Hippocampal formation (tissue), 2 donors: ENCODE measurements at places on chromosomes 4 and X.

- DNase-seq, result no peak
These were observed 138.0 kb upstream of the FAM9B start for GRCh38 chrX:9171841-9172463.

DNA sequence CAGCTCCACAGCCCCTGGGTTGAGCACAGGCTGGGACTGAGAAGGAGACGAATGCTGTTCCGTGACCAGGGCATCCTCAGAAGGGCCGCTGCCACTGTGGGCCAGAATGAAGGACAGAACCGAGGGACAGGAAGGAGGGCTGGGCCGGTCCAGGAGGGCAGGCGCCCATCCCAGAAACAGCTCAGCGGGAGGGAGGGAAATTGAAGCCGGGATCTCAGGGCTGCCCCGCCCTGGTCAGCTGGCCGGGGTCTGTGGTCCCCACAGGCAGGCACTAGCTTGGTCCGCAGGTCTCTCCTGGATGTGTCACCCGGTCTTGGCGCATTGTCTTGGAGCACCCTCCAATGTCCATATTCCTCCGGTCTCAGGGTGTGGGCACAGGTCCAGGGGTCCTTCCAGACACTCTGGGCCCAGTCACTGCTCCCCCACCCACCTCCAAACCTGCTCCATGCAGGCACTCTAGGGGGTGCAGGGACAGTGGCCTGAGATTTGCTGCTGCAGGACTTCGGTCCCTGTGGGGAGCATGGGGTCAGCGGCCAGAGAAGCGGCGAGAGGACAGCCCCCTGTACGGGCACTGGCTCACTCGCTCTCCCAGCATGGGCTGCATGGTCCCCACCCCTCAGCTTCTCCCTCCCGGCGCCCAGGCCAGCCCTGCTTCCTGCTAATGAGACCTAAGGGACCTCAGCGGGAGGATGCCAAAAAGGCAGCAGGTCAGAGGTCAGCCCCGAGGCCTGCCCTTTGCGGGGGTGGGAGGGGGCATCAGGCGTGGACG is 23.9 kb upstream of the MXD4 start:
- no peak for DNase-seq

- no peak for DNase-seq
These were observed 34.0 kb upstream of the UCP1 start for GRCh38 chr4:140602714-140603113.

GRCh38 chr4:113026556-113026955 is 22.9 kb upstream of the ANK2 start:
- no peak for DNase-seq

GRCh38 chr4:89610236-89610635 is 226.7 kb downstream of the SNCA start:
- DNase-seq, result no peak

DNA sequence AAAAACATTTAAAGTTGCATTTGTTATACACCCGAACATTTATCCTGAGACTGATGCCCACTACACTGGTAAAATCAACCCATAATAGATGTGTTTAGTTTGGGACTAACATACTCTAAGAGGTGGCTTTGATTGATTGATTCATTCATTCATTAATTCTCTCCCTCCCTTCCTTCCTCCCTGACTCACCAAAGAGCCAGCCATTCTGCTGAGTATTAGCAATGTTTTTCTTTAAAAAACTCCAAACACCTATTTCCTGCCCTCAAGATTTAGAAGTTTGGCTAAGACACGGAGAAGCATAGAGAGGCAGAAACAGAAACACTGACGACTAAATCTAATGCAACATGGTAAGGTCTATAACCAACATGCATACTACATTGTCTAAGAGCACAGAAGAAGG is 88.9 kb downstream of the RASL11B start:
- no peak for DNase-seq

GRCh38 chr4:1380368-1381151 is 25.7 kb downstream of the NKX1-1 start:
- no peak for DNase-seq

GRCh38 chrX:57367649-57368048 is 81.1 kb downstream of the FAAH2 start:
- peak; percentile 9 for DNase-seq

- no peak for DNase-seq
These were observed 743.5 kb downstream of the ARAP2 start for GRCh38 chr4:35500812-35501211.

- no peak for DNase-seq
These were observed 5.4 kb upstream of the NAA11 start for GRCh38 chr4:79331126-79331876.

- no peak for DNase-seq
These were observed 83.6 kb downstream of the JAKMIP1 start for GRCh38 chr4:6116696-6117285.

DNA sequence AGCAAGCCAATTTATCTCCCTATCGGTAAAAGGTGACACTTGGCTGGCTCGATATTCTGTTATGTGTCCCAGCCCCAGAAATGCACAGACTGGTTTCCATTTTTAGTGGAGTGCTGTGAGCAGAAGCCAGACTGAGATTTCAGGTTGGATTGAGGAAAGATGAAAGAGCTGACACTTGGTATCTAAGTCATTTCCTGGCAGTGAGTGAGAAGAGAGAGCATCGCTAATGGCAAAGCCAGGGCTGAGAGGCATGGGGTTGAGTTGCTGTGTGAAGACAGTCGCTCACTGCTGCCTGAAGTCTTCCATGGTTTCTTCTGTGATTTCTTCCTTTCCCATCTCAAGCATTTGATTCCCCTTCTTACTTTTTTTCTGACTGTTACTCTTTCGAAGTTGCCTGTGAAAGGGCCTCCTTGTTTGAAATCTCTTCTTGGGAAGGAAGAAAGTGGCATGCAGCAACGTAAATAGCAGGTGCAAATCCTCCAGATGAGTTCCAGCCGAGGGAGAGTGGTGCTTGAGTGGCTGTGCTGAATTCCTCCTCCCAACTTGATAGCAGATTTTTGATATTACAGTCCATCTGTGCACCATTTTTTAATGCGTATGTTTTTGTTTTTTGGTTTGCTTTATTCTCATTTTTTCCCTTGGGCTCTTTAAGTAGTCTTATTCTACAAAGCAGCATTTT is 109.2 kb upstream of the LIMCH1 start:
- no peak for DNase-seq

DNA sequence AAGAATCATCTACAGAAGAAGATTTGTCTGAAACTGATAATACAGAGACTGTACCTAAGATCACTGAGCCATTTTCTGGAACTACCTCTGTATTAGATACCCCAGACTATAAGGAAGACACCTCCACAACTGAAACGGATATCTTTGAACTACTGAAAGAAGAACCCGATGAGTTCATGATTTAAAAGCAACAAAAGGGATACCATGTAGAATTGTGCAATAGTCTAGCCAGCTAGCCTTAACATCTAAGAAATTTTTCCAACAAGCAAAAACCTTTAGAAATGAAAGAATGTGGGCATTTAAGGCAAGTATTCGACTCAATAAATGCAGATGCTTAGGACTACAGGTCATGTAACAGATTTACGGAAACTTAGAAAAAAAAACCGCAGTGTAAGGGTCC is 1.3 kb downstream of the CABS1 start:
- DNase-seq, result no peak

DNA sequence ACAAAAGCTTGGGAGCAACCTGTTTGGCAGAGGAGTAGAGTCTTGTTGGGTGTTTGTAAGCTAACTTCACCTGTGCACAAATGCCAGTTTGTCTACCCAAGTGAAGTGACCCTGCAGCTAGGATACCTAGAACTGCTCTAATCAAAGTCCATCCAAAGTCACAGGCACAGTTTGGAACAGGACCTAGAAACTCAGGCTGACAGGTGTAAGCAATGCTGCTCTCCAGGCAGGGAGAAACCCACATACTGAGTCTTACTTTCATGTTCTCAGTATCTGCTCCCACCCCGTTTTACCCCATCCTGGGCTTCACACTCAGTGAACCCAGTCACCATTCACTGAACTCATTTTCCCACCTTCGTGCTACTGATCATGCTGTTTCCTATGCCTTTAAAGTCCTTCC is 40.3 kb downstream of the MAML3 start:
- no peak for DNase-seq

DNA sequence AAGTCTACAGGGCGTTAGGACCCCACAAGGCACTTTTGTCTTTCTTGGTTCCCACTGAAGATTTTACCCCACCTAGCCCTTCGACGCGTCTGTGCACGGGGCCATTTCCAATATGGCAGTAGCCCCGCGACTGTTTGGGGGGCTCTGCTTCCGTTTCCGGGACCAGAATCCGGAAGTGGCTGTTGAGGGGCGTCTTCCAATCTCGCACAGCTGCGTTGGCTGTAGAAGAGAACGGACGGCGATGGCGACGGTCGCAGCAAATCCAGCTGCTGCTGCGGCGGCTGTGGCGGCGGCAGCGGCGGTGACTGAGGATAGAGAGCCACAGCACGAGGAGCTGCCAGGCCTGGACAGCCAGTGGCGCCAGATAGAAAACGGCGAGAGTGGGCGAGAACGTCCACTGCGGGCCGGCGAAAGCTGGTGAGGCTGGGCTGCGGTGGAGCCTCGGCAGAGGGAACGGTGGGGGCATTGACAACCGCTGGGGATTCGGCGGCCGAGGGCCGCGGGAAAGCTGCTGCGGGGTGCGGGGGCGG is at the start of gene USP11:
Gene USP11, plus strand, starts transcription at position 207 of the 530 bp plus-strand sequence. Its CDS starts 35 bp downstream, at position 242.
- DNase-seq, result no peak

DNA sequence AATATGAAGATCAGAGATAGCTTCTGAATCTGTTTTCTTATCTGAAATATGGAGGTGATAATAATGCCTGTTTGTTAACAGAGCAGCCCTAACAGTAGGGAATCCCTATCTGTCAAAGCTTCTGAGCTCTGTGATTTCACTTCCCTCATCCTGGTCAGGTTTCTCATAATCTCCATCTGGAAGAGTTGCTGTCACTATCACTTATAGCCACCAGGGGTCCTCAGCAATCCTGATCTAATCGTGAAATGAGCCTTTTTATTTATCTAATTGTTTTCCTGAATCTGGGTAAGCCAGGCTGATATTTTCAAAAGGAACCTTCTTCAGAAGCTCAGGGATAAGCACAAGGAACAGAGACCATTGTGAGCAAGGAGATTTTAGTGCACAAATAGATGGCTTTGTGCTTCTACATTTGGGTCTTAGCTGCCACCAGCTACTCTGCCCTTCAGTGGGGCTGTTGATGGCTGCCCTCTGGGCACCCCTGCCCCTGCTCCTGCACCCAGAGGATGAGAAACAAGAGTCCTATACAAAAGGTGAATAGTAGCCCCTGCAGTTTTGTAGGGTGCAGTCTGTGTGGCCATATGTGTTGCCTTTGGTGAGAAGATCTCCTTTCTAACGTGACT is 196.4 kb upstream of the RADX start:
- peak; percentile 13 for DNase-seq

- no peak for DNase-seq
These were observed 285.0 kb upstream of the AADAT start for GRCh38 chr4:170374770-170375169.

GRCh38 chrX:38961936-38962335 is 160.7 kb downstream of the MID1IP1 start:
- DNase-seq, result no peak

DNA sequence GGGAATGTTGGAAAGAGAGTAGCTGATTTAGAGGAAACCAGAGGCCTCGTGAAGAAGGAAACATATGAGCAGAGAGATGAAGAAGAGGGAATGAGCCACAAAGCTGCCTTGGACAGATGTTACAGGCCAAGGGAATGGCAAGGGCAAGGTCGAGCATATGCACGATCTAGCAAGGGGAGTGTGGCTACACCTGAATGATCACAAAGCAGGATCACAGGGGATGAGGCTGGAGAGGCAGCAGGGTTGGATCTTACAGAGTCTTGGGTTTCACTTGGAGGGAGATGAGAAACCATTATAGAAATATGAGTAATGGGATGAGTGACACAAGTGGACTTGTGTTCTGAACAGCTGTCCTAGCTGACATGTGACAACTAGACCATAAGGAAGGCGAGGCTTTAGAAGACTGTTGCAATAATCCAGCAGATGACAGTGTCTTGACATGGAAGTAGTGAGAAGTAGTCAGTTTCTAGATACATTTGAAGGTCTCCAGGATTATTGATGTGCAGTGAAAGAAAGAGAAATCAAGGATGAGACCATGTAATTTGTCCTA is 58.7 kb downstream of the RASGEF1B start:
- DNase-seq, result no peak

DNA sequence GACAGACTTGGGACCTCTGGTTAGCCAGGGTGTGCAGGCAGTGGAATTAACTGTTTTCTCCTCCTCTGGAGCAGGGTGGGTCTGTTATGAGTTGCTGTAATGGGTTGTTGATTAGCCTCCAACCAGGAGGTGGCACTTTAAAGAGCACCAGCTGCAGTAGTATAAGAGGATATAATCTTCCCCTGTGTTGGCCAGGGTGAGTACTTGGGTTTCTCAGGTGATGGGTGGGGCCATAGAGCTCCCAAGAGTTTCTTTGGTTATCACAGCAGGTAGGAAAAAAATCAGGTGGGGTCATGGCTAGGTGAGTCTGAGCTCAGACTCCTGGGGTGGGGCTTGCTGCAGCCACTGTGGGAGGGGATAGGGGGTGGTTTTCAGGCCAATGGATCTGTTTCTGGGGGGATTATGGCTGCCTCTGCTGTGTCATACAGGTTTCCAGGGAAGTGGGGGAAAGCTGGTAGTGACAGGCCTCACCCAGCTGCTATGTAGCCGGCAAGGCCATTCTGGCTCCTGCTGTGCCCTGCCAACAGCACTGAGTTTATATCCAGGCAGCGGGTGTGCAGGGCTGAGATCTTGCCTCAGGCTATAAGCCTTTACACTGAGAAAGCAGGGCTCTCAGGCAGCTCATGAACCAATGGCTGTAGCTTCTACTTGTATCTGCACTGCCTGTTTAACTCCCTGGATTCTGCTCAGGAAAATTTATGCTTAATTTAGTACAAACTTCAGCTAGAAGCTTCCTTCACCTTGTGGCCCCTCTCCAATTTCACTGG is 70.1 kb downstream of the CCNG2 start:
- no peak for DNase-seq

DNA sequence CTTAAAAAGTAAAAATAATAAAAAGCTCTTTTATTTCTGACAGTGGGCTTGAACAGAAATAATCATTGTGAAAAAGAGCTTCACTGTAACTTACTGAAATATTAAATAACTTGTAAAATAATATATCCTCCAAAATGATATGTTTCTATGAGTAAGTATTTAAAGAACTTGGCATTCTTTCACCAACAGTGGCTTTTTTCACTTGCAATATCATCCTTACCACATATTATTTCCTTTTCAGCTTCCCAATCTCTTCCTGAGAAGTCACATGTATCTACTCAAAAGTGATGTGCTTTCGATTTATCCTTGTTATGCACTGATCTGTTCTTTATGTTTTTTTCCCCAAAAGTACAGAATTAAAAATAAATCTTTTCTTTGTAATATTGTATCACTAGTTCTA is 2.2 kb upstream of the PCDH18 start:
- no peak for DNase-seq

DNA sequence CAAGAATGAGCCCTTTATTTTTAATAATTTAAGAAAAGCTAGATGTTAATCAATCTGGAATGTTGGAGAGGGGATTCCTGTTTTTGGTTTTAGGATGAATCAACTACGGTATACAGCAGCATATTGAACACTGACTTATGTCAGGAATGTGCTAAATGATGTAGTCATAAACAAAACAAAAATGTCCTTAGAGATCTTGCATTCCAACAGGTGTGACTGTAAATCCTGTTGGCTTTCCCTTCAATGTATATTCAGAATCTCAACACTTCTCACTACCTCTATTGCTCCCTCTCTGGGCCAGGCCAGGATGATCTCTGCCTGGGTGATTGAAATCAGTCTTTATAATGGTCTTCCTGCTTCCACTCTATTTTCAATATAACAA is 37.8 kb upstream of the BDH2 start:
- DNase-seq, result no peak
